Left colon (tissue), 2 donors: ENCODE measurements at places on chromosomes 2 and 18.
A peak's percentile ranks its signal among the peaks of the same experiment; 100 is the strongest.

DNA sequence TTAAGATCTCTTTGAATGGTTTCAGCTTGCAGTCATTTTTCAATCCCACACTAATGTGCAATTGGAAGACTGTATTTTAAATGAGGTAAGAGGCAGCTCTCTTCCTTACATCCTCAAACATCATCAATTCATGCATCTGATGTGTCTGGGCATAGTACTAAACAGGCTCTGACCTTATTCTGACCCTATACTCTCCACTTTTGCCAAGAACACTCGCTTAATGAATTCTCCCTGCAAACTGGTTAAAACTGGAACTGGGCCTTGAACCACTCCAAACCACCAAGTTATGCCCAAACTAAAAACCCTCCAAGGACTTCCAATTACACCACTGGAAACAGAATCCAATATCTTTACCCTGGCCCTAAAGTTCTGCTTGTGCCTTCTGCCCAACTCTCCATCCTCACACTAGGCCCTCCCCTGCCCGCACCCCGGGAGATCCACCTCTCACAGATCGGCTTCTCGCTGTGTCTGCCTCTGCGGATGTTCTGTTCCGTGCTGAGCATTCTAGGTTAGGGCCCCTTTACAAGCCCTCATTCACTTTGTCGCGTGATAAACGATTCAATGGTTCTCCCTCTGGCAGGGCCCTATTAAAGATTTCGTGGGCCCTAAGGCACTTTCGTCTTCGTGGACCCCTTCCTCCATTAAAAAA lies 1.2 kb downstream of the M1AP start:
- DNase-seq, result no peak

DNA sequence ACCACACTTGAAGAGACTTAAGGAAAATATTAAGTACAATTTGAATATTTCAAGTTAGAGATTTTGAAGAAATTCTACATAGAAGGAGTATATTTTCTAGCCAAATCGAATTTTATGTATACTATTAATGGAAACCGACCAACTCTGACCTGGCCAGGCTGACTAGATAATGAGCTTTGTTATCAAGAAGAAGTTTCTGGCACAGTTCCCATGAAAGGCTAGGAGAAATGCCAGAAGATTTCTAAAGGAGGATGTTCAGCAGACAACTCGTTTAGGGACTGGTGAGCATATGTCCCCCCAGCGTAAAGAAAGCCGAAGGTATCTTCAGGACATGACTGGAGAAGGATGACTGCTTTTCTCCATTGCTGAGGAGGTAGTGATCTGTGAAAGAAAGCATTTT lies 127.3 kb downstream of the DIS3L2 start:
- DNase-seq, result no peak

DNA sequence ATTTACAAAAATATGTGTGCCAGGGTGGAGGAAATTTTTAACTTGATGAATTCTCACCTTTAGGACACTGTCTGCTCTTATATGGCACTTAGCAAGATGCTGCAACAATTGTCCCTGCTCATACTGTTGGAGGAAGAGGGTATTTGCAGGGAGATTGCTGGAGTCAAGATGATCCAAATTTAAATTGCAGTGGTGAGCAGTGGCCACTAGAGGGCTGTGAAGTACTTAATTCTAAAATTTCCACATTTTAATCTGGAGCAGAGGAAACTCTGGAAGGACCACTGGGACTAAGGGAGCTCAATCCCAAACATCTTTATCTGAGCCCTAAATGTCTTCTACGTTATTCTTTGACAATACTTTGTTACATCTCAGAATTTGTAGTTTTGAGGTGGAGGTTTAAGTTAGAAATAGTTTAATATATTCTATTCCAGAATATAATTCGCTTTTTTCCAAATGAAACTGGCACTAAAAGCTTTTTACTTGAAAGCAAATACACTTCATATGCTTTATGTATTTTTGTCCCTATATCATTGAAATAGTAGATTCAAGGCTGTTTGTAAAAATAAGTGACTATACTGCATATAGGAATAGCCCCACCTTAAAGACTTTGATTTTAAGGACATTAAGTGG lies 33.0 kb upstream of the PTH2R start:
- DNase-seq, result peak; percentile 20

DNA sequence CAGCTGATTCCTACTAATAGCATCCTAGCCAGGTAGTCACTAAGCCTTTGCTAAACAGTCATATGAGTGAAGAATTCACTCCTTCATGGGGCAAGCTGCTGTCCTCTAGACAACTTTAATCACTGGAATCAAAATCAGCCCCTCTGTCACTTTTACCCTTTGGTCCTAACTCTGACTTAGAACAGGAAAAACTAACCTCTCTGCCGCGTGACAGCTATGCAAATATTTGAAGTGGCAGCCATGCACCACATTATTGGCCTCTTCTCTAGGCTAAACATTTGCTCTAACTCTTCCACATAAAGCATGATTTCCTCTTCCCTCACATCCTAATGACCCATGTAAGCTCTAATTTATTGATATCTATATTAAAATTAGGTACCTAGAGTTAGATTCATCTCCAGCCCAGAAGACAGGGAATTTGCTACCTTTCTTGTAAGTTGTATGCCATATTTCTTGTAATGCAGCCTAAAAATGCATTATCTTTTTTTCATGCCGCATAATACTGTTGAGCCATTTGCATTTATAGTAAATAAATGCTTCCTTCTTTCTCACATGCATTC lies 12.8 kb upstream of the ONECUT2 start:
- no peak for DNase-seq

GRCh38 chr2:36338827-36339145 lies 16.8 kb upstream of the CRIM1 start:
- no peak for DNase-seq

- DNase-seq, result no peak
Observed at GRCh38 chr2:21924640-21925285, 801.0 kb downstream of the TDRD15 start.

DNA sequence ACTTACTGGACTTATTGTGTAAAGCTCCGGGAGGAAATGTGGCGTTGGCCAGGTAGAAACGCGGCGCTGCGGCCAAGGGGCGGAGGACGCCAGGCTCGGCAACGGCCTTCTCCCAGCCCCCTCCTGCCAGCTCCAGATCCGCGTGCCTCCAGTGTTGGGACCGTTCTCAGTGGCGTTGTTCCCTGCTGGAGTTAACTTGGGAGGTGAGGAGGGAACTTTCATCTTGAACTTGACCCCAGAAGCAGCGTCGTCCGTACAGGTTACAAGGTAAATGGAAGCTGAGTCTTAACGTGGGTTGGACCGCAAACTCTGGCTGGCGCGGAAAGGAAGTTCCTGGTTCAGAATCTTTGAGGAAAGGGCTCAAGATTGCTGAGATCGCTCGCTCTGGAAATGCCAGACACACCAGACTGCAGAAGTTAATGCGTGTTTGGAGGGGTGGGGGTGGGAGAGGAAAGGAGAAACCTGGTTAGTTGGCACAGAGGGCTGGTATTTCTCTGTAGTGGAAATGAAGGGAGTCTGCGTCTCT lies 1.3 kb downstream of the TANC1 start:
- peak; percentile 36 for DNase-seq

- peak; percentile 25 for DNase-seq
Observed at GRCh38 chr2:98868548-98869271, 67.3 kb downstream of the CRACDL start.

DNA sequence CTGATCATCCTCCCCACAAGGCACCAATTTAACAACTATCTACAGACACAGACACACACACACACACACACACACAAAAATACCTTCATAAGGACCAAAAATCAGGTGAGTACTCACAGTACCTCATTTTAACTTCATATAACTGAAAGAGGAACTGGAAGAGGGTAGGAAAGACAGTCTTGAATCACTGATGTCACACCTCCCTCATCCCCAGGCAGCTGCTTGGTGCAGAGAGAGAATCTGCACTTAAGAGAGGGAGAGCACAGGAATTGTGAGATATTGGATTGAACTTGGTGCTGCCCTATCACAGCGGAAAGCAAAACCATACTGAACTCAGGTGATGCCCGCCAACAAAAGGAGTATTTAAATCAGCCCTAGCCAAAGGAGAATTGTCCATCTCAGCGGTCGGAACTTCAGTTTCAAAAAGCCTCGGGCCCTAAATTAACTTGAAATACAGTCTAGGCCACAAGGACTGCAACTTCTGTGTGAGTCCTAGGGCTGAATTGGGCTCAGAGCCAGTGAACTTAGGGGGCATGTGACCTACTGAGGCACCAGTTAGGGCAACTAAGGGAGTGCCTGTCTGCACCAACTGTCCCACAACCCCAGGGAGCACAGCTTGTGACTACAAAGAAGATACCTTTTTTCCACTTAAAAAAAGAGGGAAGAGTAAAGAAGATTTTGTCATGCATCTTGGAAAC lies 211.1 kb downstream of the LRATD1 start:
- no peak for DNase-seq

GRCh38 chr18:63971320-63972001 lies 1.6 kb downstream of the SERPINB8 start:
- no peak for DNase-seq

DNA sequence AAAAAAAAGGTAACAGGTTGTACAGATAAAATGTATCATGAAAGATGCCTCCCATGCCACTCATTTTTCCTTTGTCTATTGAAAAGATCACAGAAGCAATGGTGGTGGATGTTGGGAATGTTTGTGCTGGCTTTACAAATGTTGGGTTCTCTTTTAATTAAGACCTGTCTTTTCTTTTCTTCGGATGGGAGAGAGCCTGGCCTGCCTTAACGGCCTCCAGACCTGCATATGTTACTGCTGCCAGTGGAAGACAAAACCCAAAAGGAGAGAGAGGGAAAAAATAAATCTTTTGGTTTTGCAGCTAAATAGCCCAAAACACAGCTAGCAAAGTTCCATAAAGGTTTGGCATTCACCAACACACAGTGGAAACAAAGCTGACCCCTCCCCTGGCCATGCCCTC lies 50.5 kb upstream of the FZD7 start:
- no peak for DNase-seq

GRCh38 chr2:29848566-29849310 lies 72.6 kb downstream of the ALK start:
- no peak for DNase-seq

DNA sequence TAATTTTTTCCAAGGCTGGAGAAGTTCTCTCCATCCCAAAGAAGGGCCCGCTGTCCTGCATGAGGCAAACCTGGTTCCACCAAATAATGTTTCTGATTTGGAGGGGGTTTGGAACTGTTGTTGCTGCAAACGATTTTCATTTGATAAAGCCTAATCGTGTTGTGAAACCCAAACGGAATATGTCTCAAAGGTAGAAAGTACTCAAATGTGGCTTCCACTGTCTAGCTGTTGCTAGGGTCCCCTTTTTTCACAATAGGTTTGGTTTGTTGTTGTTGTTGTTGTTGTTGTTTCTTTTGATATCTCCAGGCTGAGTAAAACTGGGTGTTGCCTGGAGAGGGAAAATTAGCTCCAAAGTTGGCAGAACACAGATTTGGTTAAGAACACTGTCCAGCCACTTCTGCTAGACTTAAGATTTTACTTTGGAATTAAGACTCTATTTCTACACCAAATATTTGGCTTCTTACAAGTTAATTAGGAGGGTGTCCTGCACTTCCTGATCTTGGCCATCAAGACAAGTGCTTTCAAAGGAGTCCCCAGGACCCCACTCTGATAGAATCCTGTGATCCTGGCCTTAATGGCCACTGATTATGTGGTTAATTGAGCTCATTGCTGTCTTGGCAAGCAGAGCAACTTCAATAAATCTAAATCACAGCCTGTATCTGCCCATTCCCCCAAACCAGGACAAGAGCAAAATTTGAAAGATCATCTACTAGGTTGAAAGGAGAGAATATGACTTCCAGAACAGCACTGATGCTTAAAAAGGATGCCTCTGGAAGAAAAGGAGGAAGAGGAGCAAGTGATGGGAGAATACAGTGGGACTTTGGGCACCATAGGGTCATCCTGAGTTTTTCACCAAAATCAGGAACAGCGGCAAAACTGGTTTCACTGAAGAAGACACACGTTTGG lies 3.3 kb upstream of the HOXD13 start:
- DNase-seq, result no peak

- DNase-seq, result no peak
Observed at GRCh38 chr2:226581004-226581403, 218.6 kb downstream of the IRS1 start.

DNA sequence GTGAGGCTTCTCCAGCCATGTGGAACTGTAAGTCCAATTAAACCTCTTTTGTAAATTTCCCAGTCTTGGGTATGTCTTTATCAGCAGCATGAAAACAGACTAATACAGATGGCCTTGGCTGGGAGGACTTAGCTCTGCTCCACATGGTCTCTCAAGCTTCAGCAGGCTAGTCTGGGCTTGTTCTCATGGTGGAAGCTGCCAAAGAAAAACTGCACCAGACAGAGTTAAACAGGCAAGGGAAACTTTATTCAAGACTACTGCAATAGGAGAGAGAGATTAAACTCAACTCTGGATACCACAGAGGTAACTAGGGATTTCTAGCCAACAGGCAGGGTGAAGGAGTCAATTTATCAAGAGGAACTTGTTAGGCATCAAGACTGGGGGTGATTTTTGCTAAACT lies 142.1 kb downstream of the CABLES1 start:
- no peak for DNase-seq

DNA sequence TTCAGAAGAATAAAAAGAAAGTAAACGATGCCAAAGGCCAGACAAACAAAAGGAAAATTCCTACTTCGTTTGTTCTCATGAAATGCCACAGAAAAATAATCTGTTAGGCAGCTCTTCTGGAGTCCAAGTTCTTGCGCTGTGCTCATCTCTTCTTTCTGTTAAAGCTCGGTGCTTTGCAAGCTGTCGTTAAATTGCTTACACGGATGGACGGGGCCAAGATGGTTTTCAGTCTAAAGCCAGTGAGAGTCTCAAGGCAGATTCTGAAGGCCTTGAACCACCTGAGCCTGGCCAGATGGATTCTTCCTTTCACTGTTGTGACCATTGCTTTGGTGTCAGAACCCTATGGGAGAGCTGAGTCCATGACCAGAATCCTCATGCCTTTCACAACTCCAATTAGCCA lies 97.6 kb upstream of the RMDN2 start:
- no peak for DNase-seq
